H4 (cell line): ENCODE measurements at places on chromosomes 7 and 10. TPM values are rescaled to one million over a fixed set of nuclear protein-coding genes. Genes with fewer than 3 reads are reported as not detected.

DNA sequence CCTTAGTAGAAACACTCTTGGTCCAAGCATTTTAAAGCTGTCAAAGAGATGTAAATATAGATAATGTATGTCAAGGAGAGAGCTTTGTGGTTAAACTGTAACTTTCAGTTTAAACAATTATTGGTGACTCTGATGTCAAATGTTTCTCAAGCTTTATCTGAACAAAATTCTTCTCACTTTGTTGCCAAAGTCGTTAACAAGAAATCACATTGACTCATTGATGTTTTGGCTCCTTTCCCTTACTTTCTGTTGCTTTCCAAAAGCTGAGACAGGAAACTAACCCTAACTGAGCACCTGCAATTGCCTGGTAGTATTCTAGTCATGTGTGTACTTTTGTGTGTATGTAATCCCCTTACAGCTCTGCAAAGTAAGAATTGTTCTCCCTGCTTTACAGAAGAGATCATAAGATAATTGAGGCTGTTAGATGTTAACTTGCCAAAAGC lies 108.5 kb downstream of the CFTR start:
- peak; percentile 48 for DNase-seq

DNA sequence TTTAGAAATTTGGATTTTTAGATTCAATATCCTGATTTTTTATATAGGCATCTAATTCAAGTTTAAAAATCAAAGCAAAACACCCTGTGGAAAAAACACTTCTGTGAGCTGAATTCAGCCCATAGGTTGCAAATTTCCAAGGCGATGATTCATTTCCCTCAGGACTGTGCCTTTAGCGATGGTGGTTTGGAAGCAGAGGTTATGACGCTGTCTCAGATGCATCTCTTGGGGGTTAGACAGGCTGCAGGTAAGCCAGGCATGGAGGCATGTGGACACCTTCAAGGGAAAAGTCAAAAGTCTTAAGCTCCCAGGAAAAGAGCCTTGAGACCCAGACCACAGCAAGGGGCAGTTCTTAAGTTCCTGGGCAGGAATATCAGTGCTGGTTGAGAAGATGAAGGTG lies 9.5 kb upstream of the FRA10AC1 start:
- DNase-seq = no peak

Gene SEPTIN7
- total RNA-seq = 499 and 579 TPM in 2 replicates

GRCh38 chr7:82067628-82068264 lies 297.9 kb upstream of the HGF start:
- no peak for DNase-seq

- DNase-seq = no peak
Observed at GRCh38 chr10:94747838-94748237, 14.6 kb upstream of the CYP2C19 start.

- DNase-seq = no peak
Observed at GRCh38 chr10:56599201-56599600, 238.1 kb upstream of the ZWINT start.

- DNase-seq = no peak
Observed at GRCh38 chr10:96176985-96177384, 46.9 kb downstream of the ZNF518A start.

Gene STK31
- 0.56 TPM in 1 of 2 replicates, not detected in the other for total RNA-seq

GRCh38 chr10:120962756-120963593 lies 111.8 kb downstream of the WDR11 start:
- no peak for DNase-seq

- no peak for DNase-seq
Observed at GRCh38 chr7:127862525-127862924, 168.7 kb downstream of the LRRC4 start.

DNA sequence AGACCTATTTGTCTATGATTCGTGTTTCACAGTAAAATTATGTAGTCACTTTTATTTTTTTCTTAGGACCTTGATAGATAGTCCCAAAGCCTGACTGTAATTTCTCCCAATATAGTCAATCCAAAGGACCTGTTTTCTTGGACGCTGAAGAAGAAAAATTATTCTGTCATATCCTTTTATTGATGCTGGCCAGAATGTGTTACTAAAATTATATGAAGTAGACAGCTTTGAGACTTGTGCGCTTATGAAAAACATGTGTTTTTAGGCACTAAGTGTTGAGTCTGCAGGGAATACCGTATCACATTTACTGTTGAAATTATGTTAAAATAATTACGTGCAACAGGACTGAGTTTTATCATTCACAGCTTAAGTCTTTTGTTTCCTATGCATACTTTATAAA lies 17.9 kb downstream of the TES start:
- DNase-seq = no peak

DNA sequence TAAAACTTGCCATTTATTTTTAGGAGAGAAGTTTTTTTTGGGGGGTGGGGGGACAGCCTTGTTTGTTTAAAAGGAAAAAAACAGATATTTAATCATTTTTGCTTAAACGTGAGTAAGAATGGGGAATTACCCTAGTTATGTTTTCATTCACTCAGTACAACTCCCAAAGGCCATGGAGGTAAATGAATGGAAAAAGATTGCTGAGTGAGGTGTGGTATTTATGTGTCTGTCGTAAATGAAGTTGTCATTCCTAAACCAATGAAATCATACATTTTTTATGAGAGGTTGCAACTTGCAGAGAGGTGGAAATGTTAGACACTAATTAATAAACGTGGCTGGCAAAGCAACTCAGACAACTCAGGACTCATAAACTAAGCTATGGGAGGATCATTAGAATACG lies 218.1 kb downstream of the CELF2 start:
- no peak for DNase-seq

GRCh38 chr7:4168541-4168940 lies 513.6 kb upstream of the FOXK1 start:
- no peak for DNase-seq

Gene HIPK2
- 12.5 and 15.4 TPM in 2 replicates for total RNA-seq

Gene HOXA9
- 0.17 and 0.18 TPM in 2 replicates for total RNA-seq

GRCh38 chr10:108523016-108523800 lies 1358.7 kb upstream of the SORCS1 start:
- DNase-seq = no peak

Gene STOX1
- total RNA-seq = 0.52 and 0.66 TPM in 2 replicates

Gene PDE1C
- 1.9 and 2.4 TPM in 2 replicates for total RNA-seq

Gene TMEM176B
- total RNA-seq = 0.27 and 0.76 TPM in 2 replicates

Gene ADCY1
- 1.6 and 2.3 TPM in 2 replicates for total RNA-seq

Gene PKD2L1
- not detected in 2 replicates for total RNA-seq

- DNase-seq = peak; percentile 13
Observed at GRCh38 chr7:148211740-148212151, 378.8 kb upstream of the C7orf33 start.

GRCh38 chr7:18421297-18422002 lies 74.1 kb upstream of the HDAC9 start:
- DNase-seq = peak; percentile 73

Gene IGFBP3
- 1,960 and 2,130 TPM in 2 replicates for total RNA-seq

Gene PHKG1
- 0.17 TPM in 1 of 2 replicates, not detected in the other for total RNA-seq
